ENCODE measurements at places on chromosomes 7 and 10. TPM values are rescaled to one million over a fixed set of nuclear protein-coding genes. Genes with fewer than 3 reads are reported as not detected.

Gene AKR1B15
- 0.14 TPM for total RNA-seq

Gene VWC2
- total RNA-seq, result not detected

- no peak for DNase-seq
Measured at GRCh38 chr10:14306190-14306589, 24.5 kb downstream of the FRMD4A start.

GRCh38 chr10:5515948-5516761, 8.6 kb upstream of the CALML3 start:
- no peak for DNase-seq

Gene TEX47
- total RNA-seq, result not detected

DNA sequence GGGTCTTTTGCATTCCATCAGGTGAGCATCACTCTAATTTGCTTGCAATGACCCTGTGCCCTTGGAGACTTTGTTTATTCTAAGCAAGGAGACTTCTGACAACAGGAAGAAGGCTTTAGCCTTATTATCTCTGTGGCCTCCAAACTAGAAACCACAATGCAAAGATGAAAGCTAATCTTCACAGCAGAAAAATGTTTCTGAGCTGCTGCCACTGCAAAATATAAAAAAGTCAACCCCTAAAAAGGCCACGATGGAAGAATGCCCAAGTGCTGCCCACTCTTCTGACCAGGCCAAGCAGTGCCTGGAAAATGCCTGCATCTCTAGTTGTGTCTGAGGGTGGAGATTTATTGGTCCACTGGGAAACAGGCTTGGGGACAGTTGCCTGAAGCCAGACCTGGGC, 299.9 kb downstream of the C7orf25 start:
- DNase-seq, result no peak

Gene POP7
- total RNA-seq, result 61.6 TPM

GRCh38 chr7:44801890-44802289, 5.4 kb downstream of the PPIA start:
- no peak for DNase-seq

Gene TBXAS1
- 14.5 TPM for total RNA-seq

DNA sequence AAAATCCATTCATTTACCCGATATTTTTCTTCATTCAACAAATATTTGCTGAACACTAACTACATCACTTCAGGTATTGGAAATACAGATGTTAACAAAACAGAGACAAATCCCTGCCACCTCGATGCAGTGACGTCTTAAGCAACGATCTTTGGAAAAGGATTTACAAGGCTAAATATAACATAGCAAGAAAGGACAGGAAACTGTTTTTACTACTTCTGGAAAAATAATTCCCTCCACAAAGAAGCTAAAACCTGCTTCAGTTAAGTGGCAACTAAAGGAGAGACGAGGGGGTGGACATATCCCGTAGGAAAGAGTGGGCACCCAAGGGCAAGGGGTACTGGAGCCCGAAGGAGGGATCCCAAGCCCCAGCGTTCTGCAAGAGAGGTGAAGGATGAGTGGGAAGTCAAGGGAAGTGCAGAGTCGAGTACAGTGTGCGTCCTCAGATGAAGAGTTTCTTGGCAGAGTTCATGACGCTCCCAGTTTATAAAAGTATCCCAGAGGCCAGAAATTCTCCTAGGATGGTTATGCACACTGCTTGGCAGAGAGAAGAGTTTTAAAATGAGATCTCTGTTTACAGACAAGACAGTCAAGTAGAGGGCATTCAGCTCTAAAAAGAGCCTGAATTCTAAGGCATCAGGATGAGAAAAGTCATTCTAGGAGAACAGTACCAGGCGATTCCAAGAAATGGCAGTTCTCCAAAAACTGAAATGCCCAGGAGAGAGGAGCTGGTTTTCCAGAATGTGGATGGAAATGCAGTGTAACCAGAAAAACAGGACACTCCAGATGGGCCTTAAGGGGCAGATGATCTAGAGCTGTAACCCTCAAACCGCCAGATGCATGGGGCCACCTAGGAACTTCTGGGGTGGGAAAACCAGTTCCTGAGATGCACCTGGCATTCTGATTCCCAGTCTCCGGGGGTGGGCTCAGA, 97.3 kb downstream of the GRB10 start:
- DNase-seq, result no peak

Gene PRPF18
- 18.1 TPM for total RNA-seq

Gene PLCE1
- total RNA-seq, result 0.80 TPM

GRCh38 chr10:100448951-100449350, 13.9 kb upstream of the WNT8B start:
- DNase-seq, result no peak

DNA sequence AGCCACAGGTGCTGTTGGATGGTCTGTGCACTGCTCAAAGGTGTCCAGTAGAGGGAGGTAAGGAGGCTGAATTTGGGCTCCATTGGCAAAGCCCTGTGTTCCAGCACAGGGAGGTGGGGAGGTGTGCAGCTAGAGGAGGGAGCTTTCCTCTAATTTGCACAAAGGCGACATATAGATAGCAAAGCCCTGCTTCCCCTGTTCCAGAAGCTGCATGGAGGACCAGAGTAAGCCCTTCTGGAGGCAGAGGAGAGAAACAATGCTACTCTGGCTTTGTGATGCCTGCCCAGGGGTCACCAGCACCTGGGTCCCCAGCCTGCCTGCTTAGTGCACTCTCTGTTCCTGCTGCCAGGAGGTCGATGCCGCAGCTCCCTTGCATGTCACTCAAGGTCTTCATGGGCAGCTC, 3.4 kb upstream of the ARHGAP22 start:
- peak; percentile 35 for DNase-seq

- DNase-seq, result no peak
Measured at GRCh38 chr7:28617308-28617880, 205.1 kb downstream of the CREB5 start.

Gene GBX1
- not detected for total RNA-seq

- DNase-seq, result no peak
Measured at GRCh38 chr7:16594676-16595075, 50.9 kb downstream of the ANKMY2 start.

DNA sequence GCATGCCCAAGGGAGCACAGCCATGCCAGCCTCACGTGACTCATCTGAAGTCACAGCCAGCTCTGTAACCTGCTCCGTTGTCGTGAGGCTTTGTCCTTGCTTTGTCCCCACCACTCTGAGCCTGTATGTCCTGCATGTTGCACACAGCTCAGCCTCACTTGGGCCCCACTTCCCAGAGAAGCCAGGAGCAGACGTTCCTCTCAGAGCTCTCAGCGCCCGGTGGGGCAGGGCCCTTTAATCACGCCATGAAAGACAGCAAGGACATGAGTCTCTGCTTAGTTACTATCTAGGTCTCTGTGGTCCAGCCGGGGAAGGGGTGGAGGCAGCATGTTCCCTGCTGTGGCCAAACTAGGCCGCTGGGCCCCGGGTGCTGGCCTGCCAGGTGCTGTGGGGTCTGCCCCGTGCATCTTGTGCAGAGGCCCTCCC, 127.4 kb upstream of the FAM20C start:
- DNase-seq, result no peak

Gene NACAD
- total RNA-seq, result 2.0 TPM

DNA sequence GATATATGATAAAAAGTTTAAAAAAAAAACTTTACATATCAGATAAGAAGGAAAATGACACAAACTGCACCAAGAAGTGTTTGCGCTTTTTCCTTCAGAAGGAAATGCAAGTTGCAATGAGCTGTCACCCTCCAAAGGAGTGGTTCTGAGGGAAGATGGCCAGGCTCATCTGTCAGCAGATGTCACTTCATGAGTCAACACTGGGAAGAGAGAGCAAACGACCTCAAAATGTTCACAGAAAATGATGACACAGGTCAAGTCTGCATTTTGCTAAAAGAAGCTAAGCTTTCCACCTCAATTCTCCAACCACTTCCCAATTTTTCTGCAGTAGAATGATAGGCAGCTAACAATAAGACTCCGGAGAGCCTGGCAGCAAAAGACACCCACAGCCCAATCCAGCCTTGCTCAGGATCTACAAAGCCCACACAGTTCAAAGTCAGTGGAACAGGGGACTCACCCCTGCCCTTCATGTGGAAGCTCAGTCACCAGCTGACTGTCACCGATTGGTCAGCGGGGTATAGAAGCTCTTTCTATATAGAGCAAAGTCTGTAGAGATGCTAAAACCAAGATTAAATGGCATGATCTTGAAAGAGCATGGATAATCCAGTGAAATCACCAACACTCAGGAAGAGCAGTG, 155.1 kb upstream of the NEBL start:
- no peak for DNase-seq

Gene SPDYE9
- not detected for total RNA-seq

Gene HYAL4
- 0.37 TPM for total RNA-seq

Gene UCN3
- total RNA-seq, result not detected

DNA sequence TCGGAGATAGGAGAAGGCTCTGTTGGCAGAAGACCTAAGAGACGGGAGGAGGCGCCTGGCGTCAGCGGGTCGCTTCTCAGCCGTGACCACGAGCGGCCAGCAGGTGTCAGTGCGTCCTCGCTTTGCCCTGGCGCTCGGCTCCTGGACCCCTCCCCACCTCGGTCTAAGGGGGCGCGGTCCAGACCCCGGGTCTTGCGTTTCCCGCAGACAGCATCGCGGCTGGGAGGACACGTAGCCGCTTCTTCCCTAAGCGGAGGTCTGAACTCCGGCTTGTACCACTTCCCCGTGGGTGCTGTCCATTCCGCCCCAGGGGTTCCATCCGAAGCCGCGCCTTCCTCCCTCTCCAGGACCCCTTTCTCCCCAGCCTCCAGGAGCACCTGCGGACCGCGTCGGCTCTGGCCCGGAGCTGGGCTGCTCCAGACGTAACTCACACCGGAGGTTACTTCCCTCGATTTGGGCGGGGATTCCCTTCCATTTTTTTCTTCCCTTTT, 593 bp upstream of the ADRA2A start:
- DNase-seq, result peak; percentile 39

GRCh38 chr7:33517191-33517590, 387.8 kb downstream of the BBS9 start:
- DNase-seq, result no peak

- DNase-seq, result no peak
Measured at GRCh38 chr7:114832906-114833595, 88.8 kb upstream of the MDFIC start.

Gene CTBP2
- 69.8 TPM for total RNA-seq

- no peak for DNase-seq
Measured at GRCh38 chr7:30927040-30927439, 15.4 kb downstream of the AQP1 start.

DNA sequence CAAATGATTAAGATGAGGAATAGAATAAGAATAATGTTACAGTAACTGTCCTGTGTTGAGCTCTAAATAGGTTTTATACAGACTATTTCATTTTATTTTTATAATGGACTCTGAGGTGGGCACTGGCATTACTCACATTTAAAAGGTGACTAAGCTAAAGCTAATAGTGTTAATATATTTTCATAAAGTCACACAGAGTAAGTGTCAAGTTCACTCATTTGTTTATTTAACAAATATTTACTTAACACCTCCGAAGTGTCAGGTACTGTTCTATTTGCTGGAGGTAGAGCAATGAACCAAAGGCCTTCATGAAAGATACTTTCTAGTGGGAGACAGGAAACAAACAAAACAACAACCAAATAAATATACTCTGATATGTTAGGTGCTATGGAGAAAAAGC, 44.0 kb downstream of the ASB4 start:
- DNase-seq, result no peak

Gene LRRTM3
- not detected for total RNA-seq

Gene SLC29A4
- 27.4 TPM for total RNA-seq

Data from H4 (cell line).